ENCODE measurements at places on chromosomes 16 and 17.

DNA sequence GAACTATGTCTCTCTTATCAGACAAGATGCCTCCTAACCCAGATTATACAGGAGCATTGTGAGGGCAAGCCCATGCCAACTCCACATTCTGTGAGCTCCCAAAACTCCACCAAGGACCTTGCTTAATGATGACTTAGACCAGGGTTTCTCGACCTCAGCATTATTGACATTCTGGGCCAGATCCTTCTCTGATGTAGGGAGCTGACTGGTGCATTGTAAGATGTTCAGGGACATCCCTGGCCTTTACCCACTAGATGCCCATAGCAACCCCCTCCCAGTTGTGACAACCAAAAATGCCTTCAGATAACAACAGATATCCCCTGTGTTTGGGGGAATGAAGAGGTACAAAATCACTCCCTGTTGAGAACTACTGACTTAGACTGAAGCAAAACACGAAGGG lies 43.6 kb downstream of the HOXB1 start:
- DNase-seq, result no peak

DNA sequence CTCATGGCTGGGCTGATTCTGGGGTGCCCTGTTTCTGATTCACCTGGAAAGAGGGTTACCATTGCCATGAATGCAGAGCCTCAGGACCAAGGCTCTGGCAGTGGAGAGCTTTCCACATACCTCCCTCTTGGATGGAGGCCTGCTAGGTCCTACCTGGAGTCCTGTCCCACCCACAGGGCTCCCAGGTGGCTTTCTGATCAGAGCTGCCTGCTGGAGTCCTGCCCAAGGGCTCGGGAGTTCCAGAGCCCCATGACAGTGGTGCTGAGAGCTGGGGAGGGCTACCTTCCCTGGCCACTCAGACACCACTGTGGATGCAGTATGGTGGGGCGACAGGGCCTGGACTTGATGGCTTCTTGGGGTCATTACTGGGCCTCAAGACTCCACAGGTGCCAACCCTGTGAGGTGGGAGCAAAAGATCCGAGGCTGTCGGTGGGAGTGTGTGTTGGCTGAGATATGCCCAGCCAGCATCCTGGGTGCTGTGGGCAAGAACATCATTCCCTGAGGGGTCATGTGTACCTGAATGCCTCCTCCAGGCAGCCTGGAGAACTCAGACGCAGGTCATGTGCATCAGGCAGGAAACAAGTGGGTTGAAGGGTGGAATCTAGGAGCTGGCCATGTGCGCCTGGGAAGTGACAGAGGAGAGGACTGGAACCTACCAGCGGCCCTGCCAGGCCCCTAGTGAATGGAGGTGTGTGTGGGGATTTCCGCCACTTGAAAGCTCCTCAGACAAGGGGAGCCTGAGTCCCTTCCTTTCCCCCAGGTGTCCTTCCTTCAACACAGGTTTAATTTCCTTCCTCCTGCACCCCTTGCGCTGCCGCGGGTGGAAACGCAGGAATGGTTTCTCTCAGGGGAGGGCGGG lies 2.3 kb upstream of the WNT3 start:
- DNase-seq, result no peak

GRCh38 chr17:16953841-16954240 lies 18.1 kb downstream of the TNFRSF13B start:
- DNase-seq, result peak; percentile 56

GRCh38 chr16:2776500-2777139 lies 460 bp downstream of the ELOB start:
- DNase-seq, result no peak

- DNase-seq, result no peak
Measured at GRCh38 chr17:30274887-30275286, 16.9 kb downstream of the BLMH start.

DNA sequence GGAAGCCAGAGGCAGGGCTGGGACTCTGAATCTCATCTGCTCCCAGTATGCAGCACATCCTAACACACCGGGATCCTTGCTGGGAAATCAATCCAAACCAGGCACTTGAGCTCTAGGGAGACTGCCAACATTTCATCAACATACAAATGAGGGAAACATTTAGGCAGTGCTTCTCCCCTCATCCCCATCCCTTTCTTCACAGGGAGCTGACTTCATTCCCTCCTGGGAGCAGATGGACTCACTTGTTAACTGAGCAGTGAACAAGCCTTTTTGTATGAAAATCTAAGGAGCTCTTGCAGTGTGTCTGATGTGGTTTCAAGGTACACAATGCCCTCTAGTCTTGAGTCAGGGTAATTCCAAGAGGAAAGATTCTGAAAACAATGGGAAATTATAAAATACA lies 96.3 kb downstream of the TMEM114 start:
- no peak for DNase-seq

DNA sequence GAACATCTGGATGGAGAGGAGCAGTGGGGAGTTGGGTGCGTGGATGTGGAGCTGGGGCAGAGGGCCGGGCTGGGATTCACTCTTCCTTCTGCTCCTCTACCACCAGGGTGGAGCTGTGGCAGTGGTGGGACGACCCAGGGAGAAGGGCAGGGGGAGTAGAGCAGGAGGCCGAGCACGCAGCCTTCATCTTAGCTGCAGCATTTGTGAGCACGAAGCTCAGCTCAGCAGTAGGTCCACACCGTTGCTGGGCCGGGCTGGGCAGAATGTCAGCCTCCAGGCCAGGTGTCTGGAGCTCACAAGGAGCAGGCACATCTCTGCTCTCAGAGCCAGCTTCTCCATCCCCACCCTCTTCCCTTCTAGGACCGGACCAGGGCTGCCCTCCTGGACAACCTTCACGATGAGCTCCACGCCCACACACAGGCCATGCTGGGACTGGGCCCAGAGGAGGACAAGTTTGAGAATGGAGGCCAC lies 55.7 kb downstream of the OR1D5 start:
- no peak for DNase-seq

DNA sequence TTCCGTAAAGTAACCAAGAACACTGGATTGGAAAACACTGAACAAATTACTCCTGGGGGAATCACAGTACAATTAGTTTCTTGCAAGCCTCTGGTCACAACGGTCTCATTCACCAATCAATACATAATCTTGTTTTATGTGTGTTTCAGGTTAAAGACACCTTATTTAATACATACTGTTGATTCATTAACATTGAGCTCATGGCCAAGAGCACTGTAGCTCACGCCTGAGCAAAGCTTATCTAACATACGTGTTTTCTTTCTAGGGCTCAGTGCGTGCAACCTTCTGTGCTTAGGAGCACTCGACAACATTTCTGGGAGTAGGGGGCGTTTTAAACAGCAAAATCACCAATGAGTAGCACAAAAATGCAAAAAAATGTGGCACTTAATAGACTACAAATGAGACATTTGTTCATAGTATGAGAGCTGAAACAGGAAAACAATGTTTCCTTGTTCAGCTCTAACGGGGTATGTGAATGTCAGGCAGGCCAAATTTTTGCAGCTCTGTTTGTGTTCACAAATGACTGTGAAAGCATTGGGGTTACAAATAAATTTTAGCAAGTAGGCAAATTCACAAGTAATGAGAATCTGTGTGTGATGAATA lies 206.2 kb downstream of the CNTNAP4 start:
- no peak for DNase-seq
